ENCODE measurements at places on chromosomes 11 and 22. TPM values are rescaled to one million over a fixed set of nuclear protein-coding genes. Genes with fewer than 3 reads are reported as not detected.

Gene OR5B12
- not detected for total RNA-seq

Gene CHRNA10
- 3.2 TPM for total RNA-seq

Gene CST6
- not detected for total RNA-seq

Gene MUC2
- total RNA-seq, result not detected

Gene OR51F2
- not detected for total RNA-seq

Gene DUSP8
- total RNA-seq, result 3.4 TPM

Gene GGTLC2
- total RNA-seq, result not detected

Gene ANO1
- not detected for total RNA-seq

Gene OR4X1
- not detected for total RNA-seq

Gene NUDT8
- 10.9 TPM for total RNA-seq

- H3K36me3 ChIP-seq, result no peaks in the 10 kb centered on the region
- no peaks in the 10 kb centered on the region for H3K27me3 ChIP-seq
- no peaks in the 10 kb centered on the region for H3K4me1 ChIP-seq
- no peak overlapping the region for H3K4me3 ChIP-seq
These were observed 132.0 kb downstream of the BUD13 start for GRCh38 chr11:116640641-116641402.

GRCh38 chr11:107740271-107740670 lies 28.4 kb upstream of the SLN start:
- H3K4me1 ChIP-seq, result no peaks in the 10 kb centered on the region
- no peak overlapping the region for H3K4me3 ChIP-seq
- H3K36me3 ChIP-seq, result no peaks in the 10 kb centered on the region
- H3K27ac ChIP-seq, result no peak overlapping the region
- peaks cover 11% of the 10 kb centered on the region for H3K27me3 ChIP-seq

GRCh38 chr11:102577723-102578122 lies 47.2 kb upstream of the MMP7 start:
- peaks cover 11% of the 10 kb centered on the region for H3K36me3 ChIP-seq
- H3K27me3 ChIP-seq, result no peaks in the 10 kb centered on the region
- DNase-seq, result no peak
- peak overlapping the region; percentile 59 for H3K4me3 ChIP-seq
- peak overlapping the region; percentile 33 for H3K27ac ChIP-seq

GRCh38 chr11:3807909-3808860 lies at the start of gene PGAP2:
Gene PGAP2, plus strand, starts transcription at chr11:3808560. Its CDS starts 2,700 bp downstream, at chr11:3811260.
- no peaks in the 10 kb centered on the region for H3K27me3 ChIP-seq
- no peaks in the 10 kb centered on the region for H3K36me3 ChIP-seq
- peak within 1 kb of the TSS; percentile 83 for H3K4me3 ChIP-seq
- H3K27ac ChIP-seq, result peak within 1 kb of the TSS; percentile 83
- peak; percentile 79 for DNase-seq
- H3K4me1 ChIP-seq, result peaks cover 17% of the 10 kb centered on the region

GRCh38 chr11:1765871-1766718 lies 2.4 kb upstream of the CTSD start:
- no peak overlapping the region for H3K4me3 ChIP-seq
- peak; percentile 36 for DNase-seq
- peaks cover 22% of the 10 kb centered on the region for H3K4me1 ChIP-seq
- H3K27ac ChIP-seq, result no peak overlapping the region

DNA sequence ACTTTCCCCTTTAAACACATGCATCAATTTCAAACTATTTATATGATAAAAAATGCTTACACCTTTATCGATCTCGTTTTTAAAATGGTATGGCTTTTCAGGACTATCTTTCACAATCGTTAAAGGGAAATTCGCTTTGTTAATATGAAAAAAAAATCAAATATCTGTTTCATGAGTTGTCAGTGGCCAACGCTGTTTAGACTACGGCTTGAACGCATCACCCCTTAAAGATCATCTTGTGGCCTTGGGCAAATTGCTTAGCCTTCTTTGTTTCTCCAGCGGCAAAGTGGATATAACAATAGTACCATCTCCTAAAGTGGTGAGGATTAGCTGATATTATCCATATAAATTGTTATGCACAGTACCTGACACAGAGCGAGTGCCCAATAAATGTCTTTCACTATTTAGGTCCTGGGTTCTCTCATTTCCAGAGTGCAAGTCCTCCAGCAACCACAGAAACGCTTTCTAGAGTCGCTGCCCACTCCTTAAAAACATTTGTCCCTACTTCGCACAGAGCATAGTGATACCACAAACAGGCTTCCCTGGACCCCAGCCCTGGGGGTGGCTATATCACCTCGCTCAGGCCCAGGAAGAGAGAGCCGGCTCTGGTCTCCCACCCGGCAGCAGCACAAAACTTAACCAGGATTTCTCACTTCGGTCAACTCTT lies 904 bp downstream of the SLC35F2 start:
- no peaks in the 10 kb centered on the region for H3K36me3 ChIP-seq
- peaks cover 14% of the 10 kb centered on the region for H3K4me1 ChIP-seq
- peak overlapping the region; percentile 95 for H3K4me3 ChIP-seq
- peak overlapping the region; percentile 77 for H3K27ac ChIP-seq

DNA sequence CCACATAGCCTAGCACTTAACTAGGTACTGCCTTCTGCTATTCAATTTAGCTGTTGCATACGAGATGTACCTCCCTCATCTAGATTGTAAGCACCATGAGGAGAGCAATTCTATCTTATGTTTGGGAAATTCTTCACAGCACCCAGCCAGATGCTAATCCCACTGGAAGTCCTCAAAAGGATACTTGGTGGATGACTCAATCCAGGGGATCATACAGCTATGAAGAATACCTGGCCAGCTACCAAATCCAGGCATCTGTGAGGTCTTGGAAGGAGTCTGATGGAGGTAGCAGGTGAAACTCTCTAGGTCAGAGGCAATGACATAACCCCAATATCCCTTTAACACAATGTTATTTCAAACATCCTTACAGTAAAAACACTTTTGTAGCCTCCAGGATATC lies 167.8 kb upstream of the NCAM1 start:
- DNase-seq, result no peak
- H3K4me1 ChIP-seq, result peaks cover 12% of the 10 kb centered on the region
- H3K27ac ChIP-seq, result no peak overlapping the region
- H3K27me3 ChIP-seq, result peaks cover 5% of the 10 kb centered on the region

GRCh38 chr11:36071917-36072500 lies 128.1 kb downstream of the LDLRAD3 start:
- H3K4me3 ChIP-seq, result no peak overlapping the region
- no peaks in the 10 kb centered on the region for H3K4me1 ChIP-seq
- no peak for DNase-seq
- peaks cover 2% of the 10 kb centered on the region for H3K27me3 ChIP-seq

GRCh38 chr11:126350836-126351235 lies 4.7 kb upstream of the ST3GAL4 start:
- no peaks in the 10 kb centered on the region for H3K27me3 ChIP-seq
- H3K4me3 ChIP-seq, result no peak overlapping the region
- no peak for DNase-seq
- no peak overlapping the region for H3K27ac ChIP-seq

- DNase-seq, result no peak
- no peak overlapping the region for H3K27ac ChIP-seq
- no peak overlapping the region for H3K4me3 ChIP-seq
These were observed 346.5 kb upstream of the SYN3 start for GRCh38 chr22:33404723-33405122.

DNA sequence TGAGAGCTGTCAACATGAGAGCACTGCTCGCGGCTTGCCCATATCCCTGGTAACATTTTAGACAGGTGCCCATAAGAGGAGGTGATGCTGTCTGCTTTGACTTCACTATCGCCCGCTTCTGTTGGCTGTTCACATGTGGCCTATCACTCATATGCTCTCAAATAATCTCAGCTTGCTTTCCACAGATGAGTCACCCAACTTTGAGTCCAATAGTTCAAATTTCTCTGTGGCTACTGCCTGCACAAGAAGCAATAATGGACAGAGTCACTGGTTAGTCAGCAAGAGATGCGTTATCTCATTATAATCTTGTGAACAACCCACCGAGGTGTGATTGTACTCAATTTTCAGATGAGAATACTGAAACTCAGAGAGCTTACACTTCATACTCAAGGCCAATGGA lies 1714.1 kb downstream of the LRRC4C start:
- H3K27ac ChIP-seq, result no peak overlapping the region
- no peaks in the 10 kb centered on the region for H3K4me1 ChIP-seq
- H3K36me3 ChIP-seq, result no peaks in the 10 kb centered on the region

GRCh38 chr11:64366751-64367150 lies 7.8 kb downstream of the RPS6KA4 start:
- peaks cover 6% of the 10 kb centered on the region for H3K4me1 ChIP-seq
- no peak overlapping the region for H3K27ac ChIP-seq
- no peak for DNase-seq

- no peak overlapping the region for H3K27ac ChIP-seq
- no peak for DNase-seq
- H3K36me3 ChIP-seq, result no peaks in the 10 kb centered on the region
- H3K27me3 ChIP-seq, result no peaks in the 10 kb centered on the region
These were observed 12.9 kb downstream of the TRIM29 start for GRCh38 chr11:120125024-120125423.

DNA sequence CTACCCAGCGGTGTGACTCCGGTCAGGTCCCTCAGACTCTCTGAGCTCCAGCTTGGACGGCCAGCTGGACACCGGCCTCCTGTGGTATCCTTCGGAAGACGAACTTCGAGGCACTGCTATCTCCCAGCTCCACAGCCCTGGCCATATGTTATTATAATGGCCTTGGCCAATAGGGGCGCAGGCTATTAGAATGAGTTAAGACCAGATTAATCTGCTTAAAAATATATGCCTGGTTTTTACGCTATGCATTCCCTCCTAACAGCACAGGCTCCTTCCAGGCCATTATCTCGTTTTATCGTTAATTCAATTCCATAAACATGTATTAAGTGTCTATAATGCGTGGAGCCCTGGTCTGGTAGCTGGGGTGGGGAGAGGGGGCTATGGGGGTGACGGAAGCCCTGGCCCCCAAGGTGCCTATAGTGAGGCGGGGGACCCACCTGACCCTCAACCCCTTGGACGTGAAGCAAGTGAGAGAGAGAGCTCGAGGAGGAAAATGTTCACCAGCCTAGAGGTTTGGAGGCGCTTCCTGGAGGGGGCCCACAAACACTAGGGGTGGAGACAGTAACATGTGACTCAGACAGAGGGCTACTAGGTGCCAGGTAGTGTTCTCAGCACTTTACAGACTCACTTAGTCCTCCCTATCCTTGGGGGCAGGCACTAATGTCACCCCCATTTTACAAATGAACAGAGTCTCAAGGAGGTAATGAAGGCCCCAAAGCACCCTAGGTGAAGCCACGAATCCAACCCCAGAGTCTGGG lies 37.5 kb upstream of the TCF20 start:
- H3K27me3 ChIP-seq, result peaks cover 3% of the 10 kb centered on the region
- no peak overlapping the region for H3K4me3 ChIP-seq
- H3K4me1 ChIP-seq, result peaks cover 26% of the 10 kb centered on the region

GRCh38 chr11:12086271-12087074 lies 23.9 kb upstream of the MICAL2 start:
- H3K27ac ChIP-seq, result peak overlapping the region; percentile 92
- no peaks in the 10 kb centered on the region for H3K27me3 ChIP-seq
- H3K4me3 ChIP-seq, result peak overlapping the region; percentile 55
- H3K36me3 ChIP-seq, result peaks cover 2% of the 10 kb centered on the region
- H3K4me1 ChIP-seq, result peaks cover 58% of the 10 kb centered on the region

DNA sequence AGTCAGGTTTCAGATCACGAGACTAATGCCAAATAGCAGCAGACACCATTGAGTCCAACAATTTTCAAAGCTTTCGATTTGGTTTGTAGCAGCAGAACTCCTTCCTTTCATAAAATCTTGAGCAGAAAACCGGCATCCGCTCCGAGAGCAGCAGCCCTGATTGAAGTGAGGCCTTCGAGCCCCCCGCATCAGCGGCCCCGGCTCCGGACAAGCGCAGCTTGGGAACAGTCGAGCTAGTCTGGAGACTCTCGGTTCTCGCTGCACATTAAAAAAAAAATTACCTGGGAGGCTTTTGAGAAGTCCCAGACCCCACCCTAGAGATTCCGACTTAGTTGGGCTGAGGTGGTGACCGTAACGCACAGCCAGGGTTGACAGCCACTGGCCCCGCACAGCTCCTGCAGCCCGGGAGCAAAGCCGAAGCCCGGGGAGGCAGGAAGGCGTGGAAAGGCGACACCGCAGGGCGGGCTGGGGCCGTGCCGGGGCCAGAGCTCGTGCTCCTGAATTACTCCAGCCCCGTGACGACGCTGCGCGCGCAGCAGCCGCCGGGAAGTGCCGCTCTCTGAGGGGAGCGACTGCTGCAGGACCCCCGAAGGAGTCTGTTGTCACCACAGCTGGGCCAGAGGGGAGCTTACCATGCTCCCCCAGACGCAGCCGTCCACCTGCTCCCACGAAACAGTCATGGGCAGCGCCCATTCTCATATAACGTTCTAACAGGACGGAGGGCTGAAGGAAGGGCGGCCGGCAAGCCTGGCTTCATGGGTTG lies 57.8 kb downstream of the SPATA19 start:
- no peak overlapping the region for H3K27ac ChIP-seq
- H3K4me1 ChIP-seq, result no peaks in the 10 kb centered on the region
- no peaks in the 10 kb centered on the region for H3K36me3 ChIP-seq
- H3K27me3 ChIP-seq, result peaks cover 39% of the 10 kb centered on the region
- no peak for DNase-seq
- no peak overlapping the region for H3K4me3 ChIP-seq

GRCh38 chr11:45517171-45517770 lies 148.2 kb downstream of the CHST1 start:
- no peak overlapping the region for H3K4me3 ChIP-seq
- H3K4me1 ChIP-seq, result no peaks in the 10 kb centered on the region
- no peaks in the 10 kb centered on the region for H3K27me3 ChIP-seq
- DNase-seq, result no peak
- H3K36me3 ChIP-seq, result no peaks in the 10 kb centered on the region
- no peak overlapping the region for H3K27ac ChIP-seq

GRCh38 chr11:43010042-43010441 lies 301.8 kb upstream of the API5 start:
- no peak for DNase-seq
- no peaks in the 10 kb centered on the region for H3K36me3 ChIP-seq
- no peaks in the 10 kb centered on the region for H3K27me3 ChIP-seq
- H3K27ac ChIP-seq, result no peak overlapping the region
- no peaks in the 10 kb centered on the region for H3K4me1 ChIP-seq
- no peak overlapping the region for H3K4me3 ChIP-seq

- H3K27me3 ChIP-seq, result no peaks in the 10 kb centered on the region
- peak; percentile 44 for DNase-seq
- peaks cover 15% of the 10 kb centered on the region for H3K4me1 ChIP-seq
These were observed 15.6 kb upstream of the DENND5A start for GRCh38 chr11:9280655-9281301.

Measured in activated naive CD8-positive, alpha-beta T cell treated with anti-CD3 and anti-CD28 coated beads, Interleukin-2, amount 10 ng/mL, durations not matched to agents 7 days and 5 days (primary cell).